ENCODE measurements at places on chromosomes 6 and 20. TPM values are rescaled to one million over a fixed set of nuclear protein-coding genes. Genes with fewer than 3 reads are reported as not detected.

DNA sequence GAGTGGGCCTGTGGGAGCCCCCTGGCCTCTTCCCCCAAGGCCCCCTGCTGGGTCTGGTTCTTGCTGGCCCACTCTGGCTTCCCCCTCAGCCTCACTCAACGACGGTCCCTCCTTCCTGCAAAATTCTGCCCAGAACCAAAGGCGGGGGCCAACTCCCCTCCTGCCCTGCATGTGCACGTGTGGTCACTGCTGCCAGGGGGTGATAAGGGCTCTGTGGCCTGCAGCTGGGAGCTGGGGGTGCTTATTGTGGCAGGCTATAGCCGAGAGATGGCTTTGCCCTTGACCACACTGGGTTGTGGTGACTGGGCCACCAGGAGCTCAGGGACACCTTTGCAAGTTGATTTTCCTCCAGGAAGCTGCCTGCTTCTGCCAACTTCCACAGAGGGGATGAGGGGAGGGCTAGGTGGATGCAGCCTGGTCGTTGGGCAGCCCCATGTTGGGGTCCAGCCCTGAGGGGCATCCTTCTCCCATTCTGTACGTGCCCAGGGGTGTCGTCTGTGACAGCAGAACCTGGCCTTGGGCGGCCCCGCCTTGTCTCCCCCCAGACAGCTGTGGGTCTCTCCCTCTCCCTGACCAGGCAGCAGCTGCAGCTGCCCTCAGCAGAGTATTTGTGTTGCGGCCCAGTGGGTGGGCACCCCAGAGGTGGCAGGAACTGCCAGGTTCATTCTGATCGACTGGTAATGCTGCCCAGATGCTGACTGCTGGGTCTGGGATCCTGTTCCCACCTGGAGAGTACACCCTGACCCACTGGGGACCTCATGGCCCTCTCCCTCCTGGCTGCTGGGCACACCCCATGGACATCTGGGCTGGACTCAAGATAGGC is 5.6 kb downstream of the TCEA2 start:
- DNase-seq: no peak

DNA sequence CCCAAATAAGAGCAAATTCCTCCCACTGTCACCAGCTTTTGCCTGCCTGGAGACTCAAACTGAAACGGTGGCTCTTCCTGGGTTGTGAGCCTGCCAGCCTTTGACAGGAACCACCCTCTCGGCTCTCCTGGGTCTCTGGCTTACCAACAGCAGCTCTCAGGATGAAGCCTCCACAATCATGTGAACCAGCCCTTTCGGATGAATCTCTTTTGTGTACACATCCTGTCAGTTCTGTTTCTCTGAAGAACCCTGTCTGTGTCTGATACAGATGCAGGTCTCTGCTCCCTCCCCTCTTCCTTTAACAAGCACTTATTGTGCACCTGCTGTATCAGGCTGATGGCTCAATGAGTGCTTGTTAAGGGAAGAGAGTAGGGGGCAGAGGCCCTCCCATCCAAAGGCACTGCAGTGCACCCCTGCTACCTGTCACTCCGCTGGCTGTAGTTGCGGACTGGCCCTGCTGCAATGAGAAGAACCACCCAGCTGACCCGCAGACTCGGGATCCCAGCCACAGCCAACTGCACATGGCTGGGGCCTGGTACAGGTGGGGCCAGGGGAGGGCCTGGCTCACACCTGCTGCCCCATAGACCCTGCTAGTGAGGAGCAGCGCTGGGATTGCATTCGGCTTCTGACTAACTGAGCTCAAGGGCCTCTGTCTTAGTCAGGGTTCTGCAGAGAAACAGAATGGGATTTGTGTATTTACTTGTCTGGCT is 120.1 kb upstream of the PMEPA1 start:
- no peak for DNase-seq

- no peak for DNase-seq
Observed at GRCh38 chr20:32440758-32441078, 82.6 kb downstream of the ASXL1 start.

- no peak for DNase-seq
Observed at GRCh38 chr6:33164665-33165373, 27.4 kb downstream of the COL11A2 start.

GRCh38 chr20:2509468-2509781 is 710 bp upstream of the ZNF343 start:
- no peak for DNase-seq

DNA sequence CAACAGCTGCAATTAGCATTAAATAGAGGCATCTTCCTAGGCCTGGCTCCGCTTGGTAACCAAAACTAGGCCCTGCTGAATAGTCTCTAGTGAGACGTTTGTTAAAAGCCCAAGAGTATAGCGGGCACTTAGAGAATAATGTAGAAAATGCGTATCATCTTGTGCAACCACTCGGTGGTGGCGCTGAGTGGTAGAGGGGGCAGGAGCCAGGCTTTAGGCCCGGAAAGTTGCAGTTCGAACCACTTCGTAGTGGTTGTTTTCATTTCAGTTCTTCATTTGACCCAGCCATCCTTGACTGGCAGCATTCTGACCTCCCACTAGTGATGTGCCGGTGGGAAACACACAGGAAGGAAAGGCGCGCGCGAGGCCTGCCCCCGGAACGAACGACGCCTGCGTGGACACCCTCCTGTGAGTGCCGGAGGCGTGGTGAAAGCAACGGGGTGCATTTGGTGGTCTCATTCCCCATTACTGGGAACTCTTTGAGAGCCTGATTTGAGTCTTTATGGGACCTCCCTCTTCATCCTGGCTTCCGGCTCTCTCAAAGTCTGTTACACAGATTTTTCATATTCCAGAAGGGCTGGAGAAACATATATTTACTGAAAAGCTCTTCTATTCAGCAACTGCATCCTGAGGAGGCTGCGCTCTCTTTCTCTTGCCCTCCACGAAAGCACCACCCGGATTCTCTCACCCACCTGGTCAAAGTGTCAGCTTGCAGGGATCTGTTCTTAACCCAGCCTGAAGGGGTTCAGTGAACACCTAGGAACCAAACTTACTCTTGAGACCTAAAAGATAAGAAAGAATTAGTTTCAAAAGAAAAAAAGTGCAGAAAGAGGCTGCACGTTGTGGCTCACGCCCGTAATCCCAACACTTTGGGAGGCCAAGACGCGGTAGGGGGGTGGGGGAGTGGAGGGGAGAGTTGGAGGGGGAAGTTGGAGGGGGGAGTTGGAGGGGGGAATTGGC is 18.2 kb downstream of the GPX5 start:
- no peak for DNase-seq

GRCh38 chr6:143839196-143839595 is 3.9 kb upstream of the LTV1 start:
- DNase-seq: no peak

DNA sequence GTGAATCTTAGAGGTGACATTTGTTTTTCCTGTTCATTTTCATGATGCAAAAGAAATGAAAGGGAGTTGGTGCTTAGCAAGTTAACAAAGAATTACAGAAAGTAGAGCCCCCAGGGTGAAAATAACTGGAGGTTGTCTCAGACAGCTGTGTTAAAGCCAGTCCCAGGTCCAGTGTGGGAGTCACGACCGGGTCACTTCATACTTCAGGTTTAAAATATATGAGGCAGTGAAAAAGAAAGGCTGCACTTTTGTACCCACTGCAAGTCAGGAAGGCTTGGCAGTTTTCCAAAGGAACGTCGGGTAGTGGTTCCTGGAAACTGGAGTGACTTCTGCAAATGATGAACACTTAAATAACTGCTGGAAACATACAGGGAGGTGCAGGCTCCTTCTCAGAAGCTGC is 91.5 kb upstream of the THBS2 start:
- no peak for DNase-seq

DNA sequence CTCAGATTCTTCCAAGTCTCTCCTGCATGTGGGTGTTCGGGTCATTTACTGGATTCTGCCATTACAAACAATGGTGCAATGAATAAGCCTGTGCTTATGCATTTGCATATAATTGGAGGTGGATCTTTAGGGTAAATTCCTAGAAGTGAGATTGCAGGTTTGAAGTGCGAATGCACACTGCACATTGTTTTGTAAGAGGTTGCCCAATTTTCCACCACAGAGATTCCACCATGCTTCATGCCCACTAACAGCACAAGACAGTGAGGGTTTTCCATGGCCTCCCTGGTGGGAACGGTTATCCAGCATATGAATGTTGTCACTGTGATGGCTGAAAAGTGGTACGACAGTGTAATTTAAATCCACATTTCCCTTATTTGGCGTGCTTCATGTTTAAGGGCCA is 178.8 kb upstream of the PMEPA1 start:
- DNase-seq: no peak

DNA sequence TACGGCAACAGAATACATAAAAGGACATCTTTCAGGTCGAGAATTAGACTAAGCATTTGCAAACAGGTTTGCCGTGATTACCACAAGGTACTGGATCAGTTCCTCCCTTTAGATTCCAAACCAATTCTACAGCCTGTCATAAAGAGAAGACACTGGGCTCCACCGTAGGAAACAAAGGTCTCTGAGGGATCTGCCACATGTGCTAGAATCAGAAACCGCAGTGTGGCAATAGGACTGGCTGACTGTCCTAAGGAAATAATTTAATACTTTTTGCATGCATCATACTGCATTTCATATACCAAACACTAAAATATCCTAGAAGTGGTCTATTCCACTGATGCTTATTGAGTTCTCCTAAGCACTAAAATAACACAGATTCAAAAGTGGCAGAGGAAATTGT is 59.2 kb downstream of the POPDC3 start:
- no peak for DNase-seq

DNA sequence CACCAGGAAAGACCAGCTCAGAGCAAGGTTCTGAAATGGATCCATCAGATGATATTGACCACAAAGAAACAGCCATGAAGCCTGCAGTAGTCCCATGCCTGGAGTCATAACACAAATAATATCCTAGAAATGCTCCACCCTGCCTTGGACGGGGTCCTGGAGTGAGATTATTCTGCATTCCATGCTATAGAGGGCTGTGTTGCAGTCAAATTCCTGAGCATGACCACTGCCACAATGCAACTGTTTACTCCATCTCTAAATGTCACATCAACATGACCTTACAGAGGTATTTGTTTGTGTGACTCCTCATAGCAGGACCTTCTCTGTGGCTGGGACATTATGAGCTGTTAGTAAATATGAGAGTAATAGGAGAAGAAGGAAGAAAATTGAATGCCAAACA is 257.5 kb upstream of the TCF21 start:
- DNase-seq: no peak

DNA sequence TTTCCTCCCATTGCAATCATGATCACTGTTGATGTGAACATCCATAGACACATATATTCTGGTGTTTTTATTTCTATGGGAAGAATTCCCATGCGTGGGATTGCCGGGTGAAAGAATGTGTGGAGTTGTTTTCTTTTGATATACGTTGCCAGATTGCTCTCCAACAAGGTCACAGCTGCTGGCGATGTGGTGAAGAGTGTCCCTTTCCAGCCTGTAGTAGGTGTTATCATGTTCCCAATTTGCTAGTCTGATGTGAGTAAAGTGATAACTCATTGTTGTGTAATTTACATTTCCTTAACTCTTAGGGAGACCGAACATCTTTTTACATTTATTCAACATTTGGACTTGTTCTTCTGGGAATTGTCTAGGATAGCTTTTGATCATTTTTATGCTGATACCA is 14.5 kb upstream of the ELMO2 start:
- DNase-seq: no peak

- DNase-seq: no peak
Observed at GRCh38 chr20:37421988-37422387, 76.0 kb downstream of the SRC start.

DNA sequence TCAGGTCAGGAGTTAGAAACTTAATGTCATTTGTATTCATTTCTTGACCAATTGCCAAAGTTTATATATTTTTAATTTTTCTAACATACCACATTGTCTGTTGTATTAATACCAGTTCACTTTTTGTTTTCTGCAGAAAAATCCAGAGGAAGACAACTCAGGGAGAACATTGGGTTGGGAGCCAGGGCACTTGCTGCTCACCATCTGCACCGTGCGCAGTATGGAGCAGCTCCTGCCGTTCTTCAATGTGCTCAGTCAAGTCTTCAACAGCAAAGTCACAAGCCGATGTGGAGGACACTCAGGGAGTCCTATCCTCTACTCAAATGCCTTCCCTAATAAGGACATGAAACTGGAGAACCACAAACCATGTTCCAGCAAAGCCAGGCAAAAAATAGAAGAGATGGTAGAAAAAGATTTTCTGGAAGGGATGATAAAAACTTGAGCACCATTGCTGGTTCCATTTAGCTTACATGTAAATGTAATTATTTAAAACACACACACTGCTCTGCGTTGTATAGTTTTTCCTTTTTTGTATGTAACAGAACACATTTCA is 25.3 kb downstream of the PGM3 start:
- DNase-seq: no peak

DNA sequence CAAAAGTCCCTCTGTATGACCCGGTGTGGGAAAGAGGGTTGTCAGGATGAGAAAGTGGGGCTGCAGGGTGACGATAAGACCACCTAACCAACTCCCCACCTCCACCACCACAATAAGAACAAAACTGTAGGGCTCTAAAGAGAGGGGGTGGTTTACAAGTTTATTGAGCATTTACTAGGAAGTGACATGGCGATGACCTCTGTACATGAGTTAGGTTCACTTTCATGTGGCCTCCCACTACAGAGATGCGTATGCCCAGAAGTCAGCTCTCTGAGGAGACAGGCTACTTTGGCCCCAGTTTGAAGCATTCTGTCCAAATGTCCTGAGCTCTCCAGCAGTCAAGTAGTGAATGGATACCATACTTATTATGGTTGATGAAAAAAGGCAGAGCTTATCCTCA is 28.7 kb upstream of the PI16 start:
- no peak for DNase-seq

GRCh38 chr6:2184700-2185455 is 60.5 kb downstream of the GMDS start:
- no peak for DNase-seq

DNA sequence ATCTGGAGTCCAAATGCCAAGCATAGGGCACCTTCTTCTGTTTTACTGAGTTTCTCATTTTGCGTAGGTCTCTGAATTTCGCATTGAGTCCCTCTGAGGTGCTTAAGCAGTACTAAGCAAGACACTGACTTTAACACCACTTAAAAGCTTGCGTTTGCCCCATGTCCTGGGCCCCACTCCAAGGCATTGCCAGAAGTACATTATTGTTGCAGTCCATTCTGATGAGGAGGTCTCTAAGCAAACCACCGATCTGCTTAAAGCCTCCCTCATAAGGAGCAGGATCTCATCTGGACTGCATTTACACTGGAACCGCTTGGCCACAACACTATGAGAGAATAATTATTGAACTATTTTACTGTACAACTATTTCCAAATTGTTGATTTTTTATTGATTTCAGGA is 16.3 kb downstream of the BMP2 start:
- DNase-seq: no peak

The SPINT4 gene
- total RNA-seq: not detected

The FLRT3 gene
- 4.0 TPM for total RNA-seq

The PSORS1C1 gene
- total RNA-seq: 3.4 TPM

The C20orf202 gene
- total RNA-seq: not detected

The TOX2 gene
- 1.2 TPM for total RNA-seq

The GPX5 gene
- not detected for total RNA-seq

The TGM3 gene
- total RNA-seq: not detected

The EEF1A2 gene
- total RNA-seq: 88.1 TPM

The SRSF12 gene
- 0.10 TPM for total RNA-seq

The ADGRF5 gene
- total RNA-seq: 0.19 TPM

The CST7 gene
- not detected for total RNA-seq
